Stimulated activated CD8-positive, alpha-beta memory T cell treated with anti-CD3 and anti-CD28 coated beads, Interleukin-15, amount 100 ng/mL, for 4 hours (primary cell): ENCODE measurements at places on chromosomes 5 and 9.

DNA sequence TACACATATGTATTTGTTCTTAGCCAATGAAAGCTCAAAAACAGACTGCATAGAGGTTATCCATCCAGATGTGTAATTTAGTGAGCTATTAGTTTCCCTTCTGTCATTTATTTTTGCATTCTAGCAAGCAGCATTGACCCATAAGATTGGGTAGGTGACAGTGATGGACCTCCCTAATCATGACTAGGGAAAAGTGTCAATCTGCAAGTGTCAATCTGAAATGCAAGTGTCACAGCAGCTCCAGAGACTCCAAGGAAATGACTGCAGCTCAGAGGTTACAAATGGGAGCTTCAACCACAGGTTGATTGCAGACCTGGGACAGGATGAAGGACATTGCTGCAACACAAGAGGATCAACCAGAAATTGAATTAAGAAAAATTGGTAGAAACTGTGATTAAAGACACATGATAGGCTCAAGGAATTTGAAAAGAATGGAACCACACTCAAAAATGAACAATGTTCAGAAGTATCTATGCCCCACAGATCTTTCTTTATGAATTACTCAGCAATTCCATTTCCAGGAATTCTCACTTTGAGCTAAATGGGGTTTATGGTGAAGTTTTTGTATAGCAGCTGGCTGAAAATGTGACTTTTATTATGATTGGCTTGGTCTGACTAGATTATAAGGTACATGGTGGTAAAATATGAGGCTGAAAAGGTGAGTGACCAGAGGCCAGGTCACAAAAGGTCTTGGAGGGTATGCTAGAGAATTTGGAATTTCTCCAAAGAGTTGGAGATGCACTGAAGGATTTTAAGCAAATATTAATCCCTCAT is 59.6 kb upstream of the HTR4 start:
- DNase-seq, result no peak

GRCh38 chr5:65738305-65738704 is 16.3 kb downstream of the NLN start:
- DNase-seq, result no peak

- DNase-seq, result no peak
These were observed 94.6 kb upstream of the DNAH5 start for GRCh38 chr5:14039063-14039462.

GRCh38 chr5:64612344-64612961 is 77.8 kb upstream of the SHISAL2B start:
- DNase-seq, result no peak

DNA sequence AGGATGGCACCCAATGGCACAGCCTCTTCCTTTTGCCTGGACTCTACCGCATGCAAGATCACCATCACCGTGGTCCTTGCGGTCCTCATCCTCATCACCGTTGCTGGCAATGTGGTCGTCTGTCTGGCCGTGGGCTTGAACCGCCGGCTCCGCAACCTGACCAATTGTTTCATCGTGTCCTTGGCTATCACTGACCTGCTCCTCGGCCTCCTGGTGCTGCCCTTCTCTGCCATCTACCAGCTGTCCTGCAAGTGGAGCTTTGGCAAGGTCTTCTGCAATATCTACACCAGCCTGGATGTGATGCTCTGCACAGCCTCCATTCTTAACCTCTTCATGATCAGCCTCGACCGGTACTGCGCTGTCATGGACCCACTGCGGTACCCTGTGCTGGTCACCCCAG is 25.4 kb downstream of the HRH2 start:
- no peak for DNase-seq

DNA sequence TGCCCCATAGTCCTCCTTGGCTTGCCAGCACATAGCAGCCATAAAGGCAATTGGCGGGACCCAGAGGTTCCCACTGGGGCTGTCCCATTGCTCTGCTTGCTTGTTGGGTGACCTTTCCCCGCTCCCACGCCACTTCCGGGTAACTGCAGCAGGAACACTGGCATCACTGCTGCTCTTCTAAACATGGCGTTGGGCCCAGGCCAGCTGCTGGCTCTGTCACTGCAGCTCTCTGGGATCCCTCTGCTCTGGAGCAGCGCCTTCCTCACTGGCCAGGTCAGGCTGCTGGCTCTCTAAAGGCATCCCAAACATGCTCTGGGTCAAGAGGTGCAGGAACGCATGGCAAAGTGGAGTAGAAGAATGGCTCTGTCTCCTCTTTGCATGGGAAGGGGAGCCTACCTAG is 92.9 kb downstream of the DRD1 start:
- DNase-seq, result no peak

DNA sequence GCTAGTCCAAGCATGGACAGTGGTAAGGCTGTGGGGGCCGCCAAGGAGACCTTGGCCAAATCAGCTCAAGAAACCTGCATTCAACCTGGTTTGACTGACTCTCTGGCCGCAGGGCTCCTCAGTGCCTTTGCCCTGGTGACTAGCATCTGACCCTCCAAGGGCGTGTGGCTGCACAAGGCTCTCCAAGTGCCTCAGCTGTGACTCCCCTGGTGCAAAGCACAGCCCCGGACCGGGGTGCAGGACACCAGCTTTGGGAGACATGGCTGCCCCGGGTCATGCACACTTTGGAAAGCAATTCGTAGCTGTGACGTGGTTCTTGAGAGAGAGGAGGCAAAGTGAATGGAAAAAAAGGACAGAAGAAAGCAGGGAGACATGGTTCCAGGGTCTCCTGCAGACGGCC is 245.2 kb upstream of the IRX2 start:
- DNase-seq, result no peak

- DNase-seq, result no peak
These were observed 113.5 kb downstream of the FEM1C start for GRCh38 chr5:115431116-115431515.

DNA sequence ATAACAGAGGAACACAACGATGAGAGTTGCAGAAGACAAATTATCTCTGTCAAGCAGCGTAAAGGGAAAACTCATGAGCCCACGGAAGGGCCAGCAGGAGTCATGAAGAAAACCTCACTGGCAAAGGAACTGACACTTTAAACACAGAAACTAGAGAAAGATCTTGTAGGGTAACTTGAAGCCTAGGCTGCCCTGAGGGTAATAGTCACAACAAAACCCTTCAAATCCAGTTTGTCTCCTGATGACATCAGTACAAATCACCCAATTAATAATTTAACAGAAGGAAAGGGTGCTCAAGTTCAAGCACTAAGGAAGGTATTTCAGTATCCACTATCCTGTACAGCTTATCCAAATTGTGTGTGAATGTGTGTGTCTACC is 549.1 kb downstream of the MTRR start:
- DNase-seq, result no peak

DNA sequence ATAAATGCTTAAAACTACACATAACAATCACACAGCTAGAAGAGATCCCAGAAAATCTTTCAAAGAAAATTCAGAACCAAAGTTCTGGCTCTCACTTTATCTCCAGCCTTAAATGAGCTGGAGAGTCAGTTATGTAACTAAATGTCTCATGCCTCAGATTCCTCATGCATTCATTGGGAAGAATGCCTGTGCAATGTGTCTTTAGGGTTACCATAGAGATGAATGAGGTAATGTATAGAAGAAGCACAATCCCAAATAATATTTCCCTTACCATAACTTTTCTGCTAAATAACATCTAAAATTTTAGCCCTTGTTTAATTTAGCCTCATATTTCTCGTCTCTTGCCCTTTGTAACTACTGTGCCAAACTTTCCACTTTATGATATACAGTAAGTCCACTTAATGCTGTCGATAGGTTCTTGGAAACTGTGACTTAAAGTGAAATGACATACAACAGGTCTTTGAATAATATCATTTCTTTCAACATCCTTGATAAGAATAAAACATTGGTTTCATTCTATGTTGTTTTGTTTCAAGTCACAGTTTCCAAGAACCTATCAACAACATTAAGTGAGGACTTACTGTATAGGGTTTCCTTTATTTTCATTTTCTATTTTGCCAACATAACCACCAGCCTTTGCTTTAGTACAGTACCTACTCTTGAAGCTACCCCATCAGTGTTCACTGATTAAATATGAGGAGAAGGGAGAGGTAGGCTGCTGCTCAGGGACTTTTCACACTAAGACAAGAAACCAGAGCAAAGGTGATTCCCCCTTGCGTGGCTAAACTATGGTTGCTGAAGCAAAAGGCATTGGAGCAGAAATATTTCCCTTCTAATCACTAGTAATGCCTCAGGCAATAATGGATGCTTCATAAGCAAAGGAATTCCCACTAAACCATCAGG is 295.7 kb upstream of the PTGER4 start:
- DNase-seq, result no peak

DNA sequence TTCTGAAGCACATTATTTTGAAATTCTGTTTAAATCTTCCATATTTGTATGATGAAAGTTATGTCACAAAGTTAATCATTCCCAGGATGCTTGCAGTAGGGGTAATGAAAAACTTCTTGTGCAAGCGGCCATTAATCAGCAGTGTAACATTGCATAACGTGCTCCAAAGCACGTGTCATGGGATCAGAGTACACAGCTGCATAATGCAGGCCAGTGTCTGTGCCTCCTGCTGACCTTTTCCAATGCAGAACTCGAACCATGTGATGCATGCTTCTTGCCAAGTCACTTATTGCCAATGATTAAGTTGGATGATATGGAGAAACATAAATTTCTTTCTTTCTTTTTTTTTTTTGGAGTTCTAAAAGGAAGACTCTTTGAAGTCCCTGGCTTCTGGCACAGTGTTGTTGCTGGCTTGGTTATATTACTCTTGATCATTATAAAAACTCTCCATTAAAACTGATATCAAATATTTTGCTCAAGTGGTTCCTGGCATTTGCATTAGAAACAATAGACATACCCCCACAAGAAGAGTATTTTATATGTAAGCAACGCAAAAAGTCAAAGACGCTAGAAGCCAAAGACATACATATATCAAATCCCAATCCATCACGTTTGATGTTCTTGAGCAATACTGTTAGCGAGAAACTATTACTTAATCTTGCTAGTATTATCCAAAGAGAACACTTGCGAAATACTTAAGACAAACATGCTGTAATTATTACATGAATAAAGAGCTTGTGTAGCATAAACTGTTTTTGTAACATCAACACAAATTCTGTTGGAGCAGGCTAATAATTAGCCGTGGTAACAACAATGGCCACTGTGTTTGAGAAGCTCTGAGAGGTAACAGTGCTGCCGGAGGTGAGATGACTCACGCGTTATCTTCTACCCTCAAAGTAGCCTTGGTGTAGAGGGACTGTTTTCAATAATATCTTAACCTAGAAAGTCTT is 164.2 kb downstream of the AUH start:
- no peak for DNase-seq

GRCh38 chr9:73906671-73907070 is 590.5 kb upstream of the RORB start:
- DNase-seq, result no peak

DNA sequence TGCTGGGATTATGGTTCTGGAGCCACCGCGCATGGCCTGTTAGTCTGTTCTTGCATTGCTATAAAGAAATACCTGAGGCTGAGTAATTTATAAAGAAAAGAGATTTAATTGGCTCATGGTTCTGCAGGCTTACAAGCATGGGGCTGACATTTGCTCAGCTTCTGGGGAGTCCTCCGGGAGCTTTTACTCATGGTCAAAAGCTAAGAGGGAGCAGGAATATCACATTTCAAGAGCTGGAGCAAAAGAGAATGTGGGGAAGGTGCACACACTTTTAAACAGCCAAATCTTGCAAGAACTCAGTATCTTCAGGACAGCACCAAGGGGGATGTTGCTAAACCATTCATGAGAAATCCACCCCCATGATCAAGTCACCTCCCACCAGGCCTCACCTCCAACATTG is 12.1 kb downstream of the JAK2 start:
- DNase-seq, result no peak

DNA sequence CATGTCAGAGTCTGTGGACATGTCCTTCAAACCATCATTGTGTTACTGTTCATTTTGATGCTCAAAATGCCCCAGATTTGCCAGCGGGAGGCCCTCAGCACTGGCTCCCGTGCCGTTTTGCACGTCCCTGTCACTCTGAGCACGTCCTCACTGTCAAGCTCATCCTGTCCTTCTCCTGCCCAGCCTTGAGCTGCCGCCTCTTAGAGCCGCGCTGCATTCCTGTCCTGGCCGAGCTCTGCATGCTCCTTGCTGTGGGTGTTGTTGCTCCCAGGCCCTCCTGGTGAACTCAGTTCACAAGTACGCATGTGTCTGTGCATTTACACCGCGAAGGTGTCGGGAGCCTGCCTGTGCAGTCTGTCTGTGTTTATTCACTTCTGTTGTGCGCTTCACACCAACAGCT is 62.2 kb downstream of the WNK2 start:
- no peak for DNase-seq

- DNase-seq, result no peak
These were observed 801.2 kb downstream of the MAT2B start for GRCh38 chr5:164306662-164307061.

GRCh38 chr9:135601988-135602387 is 37.4 kb downstream of the GLT6D1 start:
- no peak for DNase-seq

- DNase-seq, result no peak
These were observed 84.2 kb downstream of the GPBP1 start for GRCh38 chr5:57258052-57258451.

GRCh38 chr5:97044052-97044451 is 98.4 kb downstream of the LIX1 start:
- DNase-seq, result no peak
